Fibroblast of villous mesenchyme (primary cell): ENCODE measurements at places on chromosomes 2 and 18.
A peak's percentile ranks its signal among the peaks of the same experiment; 100 is the strongest.

DNA sequence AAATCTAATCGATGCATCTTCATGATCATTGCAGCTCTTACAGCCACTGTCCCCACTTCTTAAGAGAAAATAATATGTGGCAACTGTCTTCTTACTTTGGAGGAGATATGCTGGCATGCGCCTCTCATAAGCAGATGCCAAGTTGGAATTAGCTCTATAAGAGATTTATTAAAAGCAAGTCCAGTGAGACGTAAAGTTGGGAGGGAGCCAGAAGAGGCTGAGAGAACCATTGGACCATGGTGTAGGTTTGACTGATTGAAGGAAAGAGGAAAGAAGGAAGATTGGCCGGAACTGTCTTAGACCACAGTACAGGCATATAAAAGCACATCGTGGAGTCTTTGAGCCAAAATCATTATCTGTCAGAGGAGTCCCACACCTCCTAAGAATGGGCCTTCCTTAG lies 265.7 kb upstream of the ZC3H15 start:
- DNase-seq = no peak

- DNase-seq = no peak
Measured at GRCh38 chr18:31246460-31246859, 71.5 kb upstream of the DSG1 start.

GRCh38 chr2:6410313-6410712 lies 455.4 kb downstream of the CMPK2 start:
- DNase-seq = peak; percentile 8

DNA sequence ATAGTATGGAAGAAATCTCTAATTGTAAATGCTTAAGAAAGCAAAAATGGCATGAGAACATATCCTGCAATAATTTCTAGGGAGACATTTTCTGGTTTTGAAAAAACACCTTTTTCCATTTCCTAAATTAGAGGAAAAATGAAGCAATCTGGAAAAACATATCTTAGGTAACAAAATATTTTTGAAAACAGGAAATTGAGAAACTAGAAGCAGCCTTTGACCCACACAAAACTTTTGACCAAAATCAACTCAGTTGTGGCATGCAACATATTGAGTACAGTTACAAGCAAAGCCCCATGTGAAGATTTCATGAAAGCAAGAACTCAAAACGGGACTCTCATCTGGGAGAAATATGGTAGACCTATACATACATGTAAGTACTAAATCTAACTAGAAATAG lies 28.6 kb upstream of the CHAC2 start:
- no peak for DNase-seq

- peak; percentile 82 for DNase-seq
Measured at GRCh38 chr2:25951071-25951547, 31.2 kb downstream of the KIF3C start.

DNA sequence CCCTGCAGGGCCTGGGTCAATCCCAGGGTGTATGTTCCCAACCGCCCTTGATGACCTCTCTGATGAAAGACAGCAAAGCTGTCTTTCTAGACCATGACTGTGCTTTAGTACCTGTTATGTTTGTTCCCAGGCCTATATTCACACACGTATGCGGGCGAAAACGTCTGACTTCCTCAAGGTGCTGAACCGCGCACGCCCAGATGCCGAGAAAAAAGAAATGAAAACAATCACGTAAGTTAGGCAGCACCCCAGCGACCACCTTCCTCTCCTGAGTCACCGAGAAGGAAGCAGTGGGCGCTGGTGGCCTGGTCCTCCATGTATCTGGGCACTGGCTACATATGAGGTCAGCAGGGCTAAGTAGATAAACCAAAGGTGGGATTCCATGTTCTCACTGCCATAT lies 11.1 kb upstream of the GPBAR1 start:
- DNase-seq = no peak

- DNase-seq = no peak
Measured at GRCh38 chr2:39385172-39385571, 51.9 kb downstream of the MAP4K3 start.

- DNase-seq = no peak
Measured at GRCh38 chr2:137187216-137187615, 421.9 kb downstream of the THSD7B start.

DNA sequence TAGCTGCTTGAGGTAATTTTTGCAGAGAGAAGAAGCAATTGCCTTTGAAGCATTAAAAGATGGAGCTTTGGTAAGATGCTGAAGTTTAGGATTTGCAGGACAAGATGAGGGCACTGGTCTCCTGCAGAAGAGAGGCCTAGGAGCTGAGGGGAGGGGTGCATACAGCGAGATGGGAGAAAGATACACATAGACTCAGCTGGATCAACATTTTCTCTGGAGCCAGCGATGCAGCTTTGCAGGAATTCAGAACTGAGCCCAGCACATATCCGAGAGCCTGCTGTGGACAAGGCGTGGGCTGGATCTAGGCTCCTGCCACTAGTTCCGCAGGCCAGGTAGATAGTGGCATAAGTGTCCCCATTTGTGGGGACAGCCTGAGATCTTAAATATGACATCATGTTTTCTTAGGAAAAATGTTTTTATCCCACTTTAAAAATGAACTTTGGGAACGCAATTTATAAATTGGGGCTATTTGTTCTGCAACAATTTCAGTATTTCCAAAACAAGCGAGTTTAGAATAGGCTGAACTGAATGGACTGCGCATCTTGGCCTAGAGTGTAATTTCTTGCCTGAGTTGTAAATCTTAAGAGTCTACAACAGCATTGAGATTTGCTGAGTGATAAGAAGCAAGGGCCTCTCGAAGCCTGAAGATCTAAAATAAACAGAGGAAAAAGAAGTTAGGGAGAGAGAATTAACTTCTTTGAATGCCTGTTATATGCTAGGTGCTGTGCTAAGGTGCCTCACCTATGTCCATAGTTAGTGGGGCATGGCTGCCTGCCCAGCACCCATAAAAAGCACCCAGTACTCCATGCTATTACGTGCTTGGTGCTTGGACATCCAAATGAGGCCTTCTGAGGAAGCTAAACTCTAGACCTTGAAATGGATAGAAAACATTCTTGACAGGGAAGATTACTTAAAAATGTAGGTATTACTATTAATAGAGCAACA lies 17.3 kb downstream of the GRHL1 start:
- DNase-seq = no peak

DNA sequence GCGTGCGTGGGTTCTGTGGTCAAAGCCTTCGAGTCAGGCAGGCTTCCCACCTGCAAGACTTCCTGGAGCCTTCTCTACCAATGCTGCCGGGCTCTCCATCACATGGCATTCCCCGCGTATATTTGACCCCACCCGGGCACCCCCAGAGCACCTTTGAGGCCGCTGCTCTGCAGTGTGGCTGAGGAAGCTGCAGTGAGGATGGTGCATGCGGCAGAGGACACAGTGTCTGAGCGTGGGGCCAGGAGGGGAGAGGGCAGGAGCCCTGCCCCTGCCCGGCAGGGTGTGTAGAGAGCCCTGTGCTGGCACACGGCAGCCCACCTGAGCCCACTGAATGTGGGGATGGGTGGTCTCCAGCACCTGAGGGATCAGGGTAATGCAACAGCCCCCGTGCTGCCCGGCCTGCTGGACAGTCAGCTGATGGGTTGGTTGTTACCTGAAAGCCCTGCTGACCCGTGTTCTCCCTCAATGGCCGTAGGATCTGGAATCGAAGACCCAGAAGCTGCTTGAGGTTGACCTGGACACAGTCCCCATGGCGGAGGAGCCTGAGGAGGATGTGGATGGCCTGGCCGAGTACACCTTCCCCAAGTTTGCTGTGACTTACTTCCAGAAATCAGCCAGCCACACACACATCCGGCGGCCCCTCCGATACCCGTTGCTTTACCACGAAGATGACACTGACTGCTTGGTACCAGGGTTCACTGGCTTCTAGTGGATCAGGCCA lies 36.8 kb upstream of the GPR17 start:
- no peak for DNase-seq

DNA sequence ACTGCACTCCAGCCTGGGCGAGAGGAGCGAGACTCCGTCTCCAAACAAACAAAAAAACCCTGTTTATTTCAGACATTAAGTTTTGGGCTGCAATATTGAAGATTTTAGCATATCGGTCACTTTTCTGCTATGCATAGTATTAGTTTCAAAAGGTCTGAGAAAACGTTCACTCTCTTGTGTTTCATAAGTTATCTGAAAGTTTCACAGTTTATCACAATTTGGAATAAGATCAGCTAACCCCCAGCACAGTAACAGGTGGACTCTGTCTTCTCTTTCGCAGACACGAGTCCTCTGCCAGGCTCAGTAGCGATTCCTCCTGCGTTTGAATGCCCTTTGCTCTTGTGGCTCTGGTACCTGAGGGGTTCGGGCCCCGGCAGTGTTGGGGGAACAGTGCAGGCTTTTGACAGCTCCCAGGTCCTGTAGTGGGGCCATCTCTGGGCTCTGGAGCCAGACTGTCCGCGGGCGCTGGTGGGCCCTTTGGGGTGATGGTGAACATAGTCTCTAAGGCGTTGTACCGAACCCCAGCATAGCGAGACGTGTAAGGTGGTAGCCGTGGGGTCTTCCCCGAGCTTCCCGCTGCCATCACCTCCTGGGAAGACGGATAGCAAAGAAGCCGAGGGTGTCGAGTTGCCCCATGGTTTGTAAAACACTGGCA lies 20.4 kb downstream of the NFATC1 start:
- DNase-seq = no peak

DNA sequence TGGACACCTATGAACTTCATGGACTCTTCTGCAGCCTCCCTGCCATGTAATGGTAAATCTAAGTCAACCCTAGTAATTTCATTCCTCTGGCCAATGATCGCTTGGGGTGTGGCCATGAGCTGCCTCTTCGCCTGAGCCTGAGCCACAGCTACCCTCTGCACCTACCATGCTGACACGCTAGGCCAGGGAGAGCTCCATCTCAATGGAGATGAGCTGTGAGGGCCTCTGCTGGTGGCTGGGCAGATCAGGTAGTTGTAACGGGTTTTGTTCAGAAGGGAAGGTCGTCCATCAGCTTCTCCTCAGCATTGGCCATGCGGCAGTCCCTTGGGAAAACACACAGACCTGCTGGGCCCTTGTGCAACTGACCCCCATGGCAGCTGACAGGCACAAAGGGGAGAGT lies 24.4 kb downstream of the MPHOSPH10 start:
- no peak for DNase-seq

- no peak for DNase-seq
Measured at GRCh38 chr2:126914811-126915500, 16.3 kb downstream of the TEX51 start.

DNA sequence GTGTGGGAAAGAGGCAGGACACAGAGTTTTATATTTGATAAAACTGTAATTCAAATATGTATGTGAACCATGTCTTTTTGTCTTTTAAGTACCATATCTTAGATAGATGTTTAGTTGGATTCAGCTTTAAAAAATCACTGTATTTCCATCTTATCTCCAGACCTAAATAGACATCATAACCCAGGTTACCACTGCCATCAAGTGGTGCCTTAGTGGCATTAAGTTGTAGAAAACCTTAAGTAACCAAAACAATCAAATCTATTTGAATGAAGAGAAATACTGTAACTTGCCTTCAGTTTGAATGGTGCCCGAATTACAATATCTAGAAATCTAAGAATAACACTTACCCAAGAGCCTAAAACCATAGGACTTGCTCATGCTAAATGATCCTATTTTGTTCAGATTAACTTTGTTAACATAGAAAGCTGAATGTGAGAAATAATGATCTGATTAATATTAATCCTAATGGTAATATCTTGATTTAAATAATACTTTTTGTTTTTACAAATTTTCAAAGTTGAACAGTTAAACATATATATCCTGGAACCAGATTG lies 92.5 kb upstream of the MAP2 start:
- DNase-seq = peak; percentile 29

DNA sequence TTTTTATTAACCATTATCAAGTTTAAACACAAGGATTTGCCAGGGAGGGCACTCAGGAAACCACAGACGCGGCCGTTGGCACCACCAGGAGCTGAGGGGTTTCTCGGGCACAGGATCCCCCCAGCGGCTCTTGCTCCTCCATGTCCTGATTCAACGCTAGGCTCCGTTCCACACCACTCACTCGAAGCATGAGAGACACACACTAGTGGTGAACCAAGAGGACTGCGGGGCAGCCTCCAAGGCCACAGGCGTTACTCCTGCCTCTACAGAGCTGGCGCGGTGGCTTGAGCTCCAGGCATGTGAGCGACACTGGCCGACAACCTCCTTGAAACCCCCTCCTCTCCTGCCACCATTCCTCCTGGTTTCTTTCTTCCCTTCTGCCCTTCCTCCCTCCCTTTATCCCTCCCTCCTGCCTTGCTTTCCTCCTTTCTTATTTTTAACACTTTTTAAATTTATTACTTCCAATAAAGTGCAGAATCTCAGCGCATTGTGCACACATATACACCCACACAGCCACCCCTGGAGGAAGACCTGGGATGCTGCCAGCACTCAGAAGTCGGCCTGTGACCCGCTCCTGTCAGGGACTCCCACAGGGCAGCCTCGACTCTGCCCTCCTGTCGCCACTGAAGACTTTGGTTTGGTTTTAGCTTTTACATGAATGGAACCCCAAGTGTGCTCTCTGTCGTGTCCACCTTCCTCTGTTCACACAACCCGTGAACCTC lies 21.7 kb downstream of the COX7A2L start:
- no peak for DNase-seq

- DNase-seq = no peak
Measured at GRCh38 chr2:98378901-98379300, 32.6 kb downstream of the CNGA3 start.

DNA sequence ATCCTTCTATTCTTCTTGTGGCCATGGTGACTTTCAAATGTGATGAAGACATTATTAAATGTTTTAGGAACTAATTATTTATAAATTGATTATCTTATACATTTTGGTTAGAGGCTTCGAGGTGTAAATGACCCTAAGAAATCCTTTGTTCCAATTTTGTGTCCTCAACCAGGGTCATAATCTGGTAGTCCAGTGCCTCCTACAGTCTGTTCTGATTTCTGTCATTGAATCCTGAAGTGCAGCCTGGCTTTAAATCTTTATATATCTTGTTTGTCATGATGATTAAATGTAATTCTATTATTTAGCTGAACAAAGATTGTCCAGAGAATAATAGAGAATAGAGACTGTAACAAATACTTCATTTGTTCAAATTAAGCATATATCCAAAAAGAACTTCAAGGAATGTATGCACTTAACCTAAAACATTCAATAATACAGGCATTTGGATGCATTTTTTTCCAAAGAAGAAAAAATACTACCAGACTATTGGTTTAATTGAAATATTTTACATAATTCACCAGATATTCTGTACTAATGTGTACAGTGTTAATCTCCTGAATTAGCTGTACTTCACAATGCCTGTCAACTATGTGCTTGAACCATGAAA lies 89.8 kb downstream of the PRPF40A start:
- DNase-seq = peak; percentile 57

DNA sequence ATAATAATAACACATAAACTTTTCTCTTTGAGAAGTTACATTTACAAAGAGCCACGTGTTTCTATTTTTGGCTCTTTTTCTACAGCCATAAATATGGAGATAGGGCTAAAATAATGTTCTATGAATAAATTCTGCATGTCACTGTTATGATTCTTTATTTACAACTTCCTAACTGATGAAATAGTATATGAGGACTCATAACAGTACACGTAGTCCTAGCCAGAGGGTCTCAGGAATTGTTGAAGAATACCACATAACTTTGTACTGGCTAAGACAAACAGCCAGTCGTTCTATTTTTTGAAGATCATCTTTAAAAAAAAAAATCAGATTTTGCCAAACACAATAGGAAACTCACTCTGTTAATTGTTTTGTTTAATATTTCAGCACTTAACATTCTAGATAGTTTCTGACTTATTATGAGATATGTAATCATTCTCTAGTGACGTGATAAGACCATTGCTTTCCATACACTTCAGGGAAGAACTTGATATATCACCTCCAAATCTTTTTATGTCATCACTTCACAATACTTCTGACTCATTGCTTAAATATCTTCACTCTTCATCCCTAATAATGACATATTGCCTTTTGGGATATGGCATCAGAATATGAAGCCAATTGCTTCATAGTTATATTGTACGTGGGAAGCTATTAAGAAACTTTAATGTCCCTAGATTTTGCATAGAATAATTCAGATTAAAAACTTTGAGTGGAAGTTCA lies 256.1 kb downstream of the XIRP2 start:
- peak; percentile 17 for DNase-seq
